ENCODE measurements at places on chromosomes 4 and X.
A peak's percentile ranks its signal among the peaks of the same experiment; 100 is the strongest.

DNA sequence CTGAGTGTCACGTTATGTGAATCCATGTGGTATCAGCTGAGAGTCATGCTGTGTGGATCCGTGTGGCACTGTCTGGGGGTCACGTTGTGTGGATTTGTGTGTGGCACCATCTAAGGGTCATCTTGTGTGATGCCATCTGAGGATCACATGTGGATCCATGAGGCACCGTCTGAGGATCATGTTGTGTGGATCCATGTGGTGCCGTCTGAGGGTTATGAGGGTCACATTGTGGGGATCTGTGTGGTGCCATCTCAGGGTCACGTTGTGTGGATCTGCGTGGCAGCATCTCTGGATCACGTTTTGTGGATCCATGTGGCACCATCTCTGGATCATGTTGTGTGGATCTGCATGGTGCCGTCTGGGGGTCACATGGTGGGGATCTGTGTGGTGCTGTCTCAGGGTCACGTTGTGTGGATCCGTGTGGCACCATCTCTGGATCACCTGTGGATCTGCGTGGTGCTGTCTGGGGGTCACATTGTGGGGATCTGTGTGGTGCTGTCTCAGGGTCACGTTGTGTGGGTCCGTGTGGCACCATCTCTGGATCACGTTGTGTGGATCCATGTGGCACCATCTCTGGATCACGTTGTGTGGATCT is 6.9 kb downstream of the PDE6B start:
- no peak for DNase-seq

GRCh38 chrX:153245288-153245731 is 66.2 kb downstream of the MAGEA1 start:
- DNase-seq: no peak

- DNase-seq: peak; percentile 81
Measured at GRCh38 chr4:8201321-8201781, 2.3 kb downstream of the SH3TC1 start.

DNA sequence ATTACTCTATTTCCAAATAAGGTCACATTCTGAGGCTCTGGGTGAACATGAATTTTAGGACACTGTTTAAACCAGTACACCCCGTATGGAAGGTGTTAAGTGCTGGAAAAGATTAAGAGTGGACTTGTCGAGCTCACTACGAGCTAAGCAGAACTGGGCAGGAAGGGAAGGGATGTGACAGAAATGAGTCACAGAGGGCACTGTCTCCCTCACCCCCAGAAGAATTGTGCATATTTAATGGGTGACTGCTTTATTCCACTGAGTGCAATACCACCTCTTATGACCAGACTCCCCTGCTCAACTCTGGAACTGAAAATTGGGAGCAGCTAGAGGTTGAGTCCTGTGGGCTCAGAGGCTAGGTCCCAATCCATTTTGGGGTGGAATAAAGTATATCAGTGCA is 187.4 kb upstream of the RPS6KA3 start:
- DNase-seq: no peak

DNA sequence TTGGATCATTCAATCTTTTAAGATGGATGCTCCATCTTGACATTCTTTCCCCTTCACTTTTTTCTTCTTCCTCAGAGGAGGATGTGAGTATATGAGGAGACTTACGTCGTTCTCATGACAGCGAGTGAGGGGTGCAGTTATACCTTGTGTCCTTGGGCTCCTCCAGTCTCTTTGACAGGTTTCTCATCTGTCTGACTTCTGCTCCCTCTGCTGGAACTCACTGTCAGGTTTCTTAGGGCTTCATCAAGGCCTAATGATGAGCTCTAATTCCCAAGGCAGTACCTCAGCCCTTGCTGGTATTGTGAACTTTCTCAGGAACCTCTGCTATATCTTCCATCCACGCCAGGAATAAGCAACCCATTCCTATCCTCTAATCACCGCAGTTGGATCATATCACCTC is 237.8 kb upstream of the ADGRL3 start:
- DNase-seq: no peak

DNA sequence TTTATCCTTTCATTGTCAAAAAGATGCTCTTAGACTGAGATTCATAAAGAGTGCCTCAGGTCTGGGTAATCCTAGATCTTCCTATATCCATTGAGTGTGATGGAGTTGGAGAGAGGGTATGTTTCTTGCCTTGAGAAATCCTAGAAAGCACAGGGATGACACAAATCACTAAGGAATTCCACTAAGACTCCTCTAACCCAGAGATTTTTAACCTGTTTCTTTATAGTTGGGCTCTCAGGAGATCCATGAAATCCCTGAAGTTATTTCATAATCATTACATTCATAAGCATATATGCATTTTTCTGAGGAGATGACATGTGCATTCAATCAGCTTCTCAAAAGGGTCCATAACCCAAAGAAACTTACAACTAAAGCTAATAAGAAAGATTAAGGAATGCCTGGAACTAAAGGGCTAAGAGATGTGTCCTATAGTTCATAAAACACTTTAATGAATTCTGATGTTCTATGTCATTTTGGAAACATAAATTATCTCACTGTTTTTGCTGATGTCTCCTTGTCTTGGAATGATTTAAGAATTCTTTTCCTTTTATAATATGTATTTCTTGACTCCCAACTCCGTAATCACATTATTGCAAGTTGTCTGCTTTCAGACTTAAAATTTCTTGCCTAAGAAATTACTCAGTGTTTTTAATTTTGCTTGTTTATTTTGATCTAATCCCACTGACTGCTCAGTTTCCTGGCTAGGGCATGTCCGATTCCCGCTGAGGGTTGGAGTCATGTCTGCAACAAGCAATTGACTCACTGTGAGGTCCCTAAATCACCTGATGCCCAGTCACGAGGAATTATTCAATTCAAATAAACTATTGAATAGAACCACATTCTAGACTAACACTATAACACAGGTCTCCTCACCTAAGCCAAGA is 2.8 kb upstream of the AMTN start:
- DNase-seq: no peak

DNA sequence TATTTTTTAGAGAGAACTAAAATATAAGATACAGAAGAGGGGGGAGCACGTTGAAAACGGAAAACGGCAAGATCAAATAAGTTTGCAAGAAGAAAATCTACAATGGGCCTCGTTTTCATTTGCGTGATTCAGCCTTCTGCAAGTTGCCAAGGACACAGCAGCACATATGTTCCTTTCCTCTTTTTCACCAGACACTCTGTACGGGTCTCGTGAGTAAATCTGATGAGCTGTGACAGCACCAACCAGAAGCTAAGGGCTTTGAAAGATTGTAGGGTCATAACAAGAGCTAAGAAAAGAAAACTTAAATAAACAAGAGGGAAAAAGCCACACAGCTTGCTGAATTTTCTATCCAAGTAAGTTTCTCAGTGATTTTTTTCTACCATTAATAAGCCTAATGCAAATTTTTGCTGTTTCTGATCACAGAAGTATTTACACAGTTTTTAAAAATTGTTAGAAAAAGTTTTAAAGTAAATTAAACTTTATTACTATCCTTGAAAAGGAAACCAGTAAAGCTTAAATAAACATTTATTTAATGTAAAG is 63.4 kb downstream of the SCML2 start:
- no peak for DNase-seq

GRCh38 chr4:17535906-17536305 is 20.9 kb downstream of the CLRN2 start:
- DNase-seq: no peak

All from GM20000 (cell line).